Forelimb muscle (tissue), 1 donor: ENCODE measurements at places on chromosomes 1 and 21. TPM values are rescaled to one million over a fixed set of nuclear protein-coding genes. Genes with fewer than 3 reads are reported as not detected.

DNA sequence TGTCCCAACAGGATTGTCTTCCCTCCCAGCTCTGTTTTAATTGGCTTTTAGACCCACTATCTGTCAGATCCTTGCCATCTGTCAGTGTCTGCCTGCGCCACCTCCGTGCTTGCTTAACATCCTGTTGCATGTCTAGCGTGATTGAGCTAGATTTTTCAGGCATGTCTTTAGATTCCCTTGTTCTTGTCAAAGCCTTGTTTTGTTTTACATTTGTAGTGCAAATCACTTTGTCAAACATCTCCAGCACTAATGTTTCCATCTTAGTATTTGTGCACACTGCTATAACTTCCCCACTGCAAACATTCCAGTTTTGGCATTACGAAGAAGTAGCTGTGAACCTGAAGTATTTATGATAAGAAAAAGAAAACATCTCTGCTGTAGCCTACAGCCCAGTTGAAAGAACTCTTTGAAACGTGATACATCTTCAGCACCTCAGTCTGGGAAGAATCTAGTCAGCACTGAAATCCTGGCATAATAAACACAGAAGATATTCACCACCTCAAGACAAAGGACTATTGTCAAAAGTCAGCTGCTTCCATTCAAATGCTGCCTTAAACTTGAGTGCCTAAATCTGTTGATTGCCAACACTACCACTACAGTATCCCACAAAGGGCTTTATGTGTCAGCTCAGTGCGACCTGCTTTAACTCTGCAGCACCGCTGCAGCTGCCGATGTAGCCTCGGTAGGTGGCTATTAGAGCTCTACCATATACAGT lies 105.0 kb downstream of the FNBP1L start:
- DNase-seq = no peak

DNA sequence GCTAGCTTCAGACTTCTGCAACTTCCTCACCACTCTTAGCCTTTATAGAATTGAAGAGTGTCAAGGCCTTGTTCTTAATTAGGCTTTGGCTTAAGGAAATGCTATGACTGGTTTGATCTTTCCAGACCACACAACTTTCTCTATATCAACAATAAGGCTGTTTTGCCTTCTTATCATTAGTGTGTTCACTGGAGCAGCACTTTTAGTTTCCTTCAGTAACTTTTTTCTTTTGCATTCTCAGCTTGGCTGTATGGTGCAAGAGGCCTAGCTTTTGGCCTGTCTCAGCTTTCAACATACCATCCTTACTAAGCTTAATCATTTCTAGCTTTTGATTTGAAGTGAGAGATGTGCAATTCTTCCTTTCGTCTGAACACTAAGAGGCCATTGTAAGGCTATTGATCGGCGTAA lies 8.6 kb downstream of the PRKACB start:
- no peak for DNase-seq

DNA sequence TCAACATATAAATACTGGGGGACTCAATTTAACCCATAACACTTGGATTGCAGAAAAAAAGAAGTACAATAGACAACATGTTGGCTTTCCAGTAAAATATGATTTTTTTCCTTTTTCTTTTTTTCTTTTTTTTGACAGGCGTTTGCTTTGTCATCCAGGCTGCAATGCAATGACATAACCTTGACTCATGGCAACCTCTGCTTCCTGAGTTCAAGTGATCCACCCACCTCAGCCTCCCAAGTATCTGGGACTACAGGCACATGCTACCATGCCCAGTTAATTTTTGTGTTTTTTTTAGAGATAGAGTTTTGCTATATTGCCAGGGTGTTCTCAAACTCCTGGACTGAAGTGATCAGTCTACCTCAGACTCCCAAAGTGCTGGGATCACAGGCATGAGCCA lies 1512.0 kb upstream of the PRMT6 start:
- no peak for DNase-seq

DNA sequence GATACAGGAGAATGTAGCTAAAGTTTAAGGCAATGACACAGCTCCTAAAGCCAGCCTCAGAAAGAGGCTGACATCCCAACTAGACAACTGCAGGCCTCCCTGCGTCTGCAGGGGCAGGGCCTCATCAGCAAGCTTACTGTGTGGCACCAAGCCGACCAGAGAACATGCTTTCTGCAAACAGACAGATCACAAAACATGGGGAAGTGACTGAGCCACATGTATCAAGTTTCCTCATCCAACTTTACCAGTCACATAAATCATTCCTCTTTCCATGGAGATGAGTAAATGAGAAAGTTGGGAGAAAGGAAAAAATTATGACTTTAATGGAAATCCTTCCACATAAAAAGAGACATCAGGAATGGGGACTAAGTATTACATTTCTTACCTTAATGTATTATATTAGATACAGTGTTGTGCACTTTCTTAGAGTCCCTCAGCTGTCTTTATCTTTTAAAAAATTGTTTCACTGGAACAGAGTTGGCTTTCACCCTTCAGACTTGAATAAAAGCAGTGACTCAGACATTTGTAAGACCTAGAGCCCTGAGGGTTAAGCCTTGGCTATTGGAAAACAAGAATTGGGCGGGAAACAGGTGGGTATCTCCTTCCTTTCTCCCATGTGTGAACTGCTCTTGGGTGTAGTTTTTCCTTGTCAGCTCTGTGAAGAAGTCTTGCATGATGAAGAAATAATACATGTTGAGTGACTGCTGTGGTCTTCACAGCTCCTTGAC lies 305.7 kb upstream of the SNX7 start:
- DNase-seq = no peak

GRCh38 chr21:26115899-26116298 lies 54.7 kb downstream of the APP start:
- DNase-seq = peak; percentile 9

DNA sequence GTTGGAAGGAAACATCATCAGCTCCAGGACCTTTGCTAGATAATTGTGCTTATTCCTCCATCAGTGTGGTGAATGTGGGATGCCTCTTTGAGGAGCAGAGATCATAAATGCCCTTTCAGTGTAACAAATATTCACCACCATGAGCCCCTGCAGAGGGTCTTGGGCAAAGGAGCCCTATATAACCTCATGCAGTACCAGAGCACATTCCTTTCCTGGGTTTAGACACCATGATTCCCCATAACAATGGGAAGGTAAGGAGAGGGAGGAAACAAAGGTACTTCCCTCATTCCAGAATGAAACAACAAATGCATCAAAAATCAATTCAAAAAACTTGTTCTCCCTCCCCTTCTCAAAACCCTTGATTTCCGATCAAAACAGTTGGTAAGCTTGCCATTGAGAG lies 103.4 kb upstream of the PROX1 start:
- DNase-seq = no peak

DNA sequence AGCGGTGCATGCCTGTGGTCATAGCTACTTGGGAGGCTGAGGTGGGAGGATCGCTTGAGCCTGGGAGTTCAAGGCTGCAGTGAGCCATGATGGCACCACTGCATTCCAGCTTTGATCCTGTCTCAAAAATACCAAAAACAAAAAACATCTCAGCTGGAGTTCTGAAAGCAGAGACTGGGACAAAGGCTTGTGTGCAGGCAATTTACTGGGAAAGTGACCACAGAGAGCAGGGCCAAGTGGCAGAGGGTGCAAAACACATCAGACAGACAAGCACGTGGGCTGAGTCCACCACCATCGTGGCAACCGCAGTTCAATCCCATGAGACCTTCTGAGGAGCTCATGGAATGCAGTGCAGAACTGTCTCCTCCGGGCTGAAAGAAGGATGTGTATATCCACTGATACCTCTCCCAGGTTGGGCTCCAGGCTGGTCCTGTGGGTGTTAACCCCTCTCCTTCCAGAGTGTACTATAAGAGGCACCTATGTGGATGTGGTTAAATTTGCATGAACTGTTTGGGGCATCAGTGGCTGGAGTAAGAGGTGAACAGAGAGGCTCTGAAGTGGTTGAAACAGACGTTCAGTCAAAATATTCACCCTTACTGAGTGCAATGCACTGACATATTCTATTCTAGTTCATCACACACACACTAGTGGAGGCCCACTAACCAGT lies 10.8 kb downstream of the PIGP start:
- no peak for DNase-seq

GRCh38 chr1:11245248-11245647 lies 17.1 kb downstream of the MTOR start:
- DNase-seq = no peak

Gene RNU1-3
- not detected for polyA plus RNA-seq

Gene FCN3
- polyA plus RNA-seq = 0.32 TPM

Gene TNFRSF4
- polyA plus RNA-seq = 3.2 TPM
